ENCODE measurements at places on chromosomes 4 and X.

- no peak for DNase-seq
These were observed 63.6 kb downstream of the SLC7A11 start for GRCh38 chr4:138178566-138178965.

DNA sequence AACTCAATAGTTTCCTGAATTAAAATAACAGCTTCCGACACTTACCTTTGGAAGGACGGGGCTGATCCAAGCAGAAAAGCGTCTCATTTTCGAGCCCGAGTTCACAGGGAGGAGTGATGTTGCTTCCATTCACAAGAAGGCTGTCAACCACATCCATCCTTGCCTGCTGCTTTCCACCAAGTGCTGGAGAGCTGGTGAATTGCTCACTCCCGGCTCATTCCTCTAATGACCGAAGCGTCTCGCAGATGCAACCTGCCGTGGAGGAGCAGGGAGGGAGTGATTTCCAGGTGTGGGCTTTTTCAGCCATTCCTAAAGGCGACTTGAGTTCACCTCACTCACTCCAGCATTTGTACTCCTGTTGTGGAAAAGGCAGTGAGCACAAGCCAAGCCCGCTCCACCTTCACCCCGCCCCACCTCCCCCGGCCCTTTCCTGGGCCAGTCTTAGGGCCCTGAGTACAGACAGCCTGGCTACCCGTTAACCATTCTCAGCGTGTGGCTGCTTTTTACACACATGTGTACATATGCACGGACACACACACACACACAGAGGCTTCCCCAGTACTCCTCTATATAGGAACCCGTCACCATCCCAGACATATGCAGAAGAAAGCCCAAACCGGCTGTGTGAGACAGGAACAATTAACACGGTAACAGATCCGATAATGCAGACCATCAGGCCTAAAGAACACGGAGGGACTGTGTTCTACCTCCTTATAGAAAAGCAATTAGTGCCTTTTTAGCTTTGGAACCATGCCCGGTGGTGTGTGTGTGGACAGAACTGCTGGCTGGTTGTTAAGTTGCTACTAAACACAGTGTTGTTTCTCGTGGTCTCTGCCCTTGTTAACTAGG lies at the start of gene CCKAR:
Gene CCKAR, minus strand, starts transcription at position 374 of the 849 bp plus-strand sequence. Its CDS starts 217 bp downstream, at position 157.
- DNase-seq: no peak

- no peak for DNase-seq
These were observed 489.4 kb downstream of the TECRL start for GRCh38 chr4:63919636-63920365.

DNA sequence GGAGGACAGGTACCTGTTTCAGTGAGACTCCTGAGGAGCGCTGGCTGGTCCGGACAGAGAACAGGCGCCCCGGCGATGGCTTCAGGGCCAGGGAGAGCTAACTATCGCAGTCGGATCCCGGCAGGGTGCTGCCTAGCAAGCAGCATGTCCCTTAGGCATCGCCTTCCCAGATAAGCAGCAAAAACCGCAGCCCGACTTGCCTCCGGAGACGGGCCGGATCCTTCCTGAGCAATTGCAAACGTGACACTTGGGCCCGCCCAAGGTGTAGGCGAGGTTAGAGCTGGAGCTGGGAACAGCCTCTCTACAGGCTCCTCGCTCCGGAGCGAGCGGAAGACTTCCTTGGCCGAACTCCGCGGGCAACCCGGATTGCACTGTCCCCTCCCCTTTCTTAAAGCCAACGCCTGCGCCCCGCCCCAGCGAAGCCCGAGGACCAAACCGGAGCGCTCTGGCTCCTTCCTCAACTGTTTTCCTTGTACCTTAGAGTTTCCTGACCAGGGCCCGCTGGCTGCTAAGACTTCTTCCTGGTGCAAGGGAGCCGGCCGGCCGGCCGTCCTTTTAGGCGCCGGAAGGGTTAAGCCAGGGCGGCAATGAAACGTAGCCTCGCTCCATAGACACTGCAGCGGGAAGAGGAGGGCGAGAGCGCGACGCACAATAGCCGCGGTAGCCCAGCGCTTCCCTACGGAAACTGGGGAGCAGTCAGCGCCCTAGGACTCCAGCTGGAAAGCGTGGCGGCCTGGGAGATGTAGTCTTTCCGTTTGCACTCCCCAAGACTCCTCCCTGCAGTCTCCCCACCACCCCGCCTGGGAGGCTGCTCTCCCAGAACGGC lies at the start of gene OPHN1:
Gene OPHN1, minus strand, starts transcription at position 341 of the 826 bp plus-strand sequence. CDS start 475 bp downstream, outside the sequence.
- peak; percentile 80 for DNase-seq

DNA sequence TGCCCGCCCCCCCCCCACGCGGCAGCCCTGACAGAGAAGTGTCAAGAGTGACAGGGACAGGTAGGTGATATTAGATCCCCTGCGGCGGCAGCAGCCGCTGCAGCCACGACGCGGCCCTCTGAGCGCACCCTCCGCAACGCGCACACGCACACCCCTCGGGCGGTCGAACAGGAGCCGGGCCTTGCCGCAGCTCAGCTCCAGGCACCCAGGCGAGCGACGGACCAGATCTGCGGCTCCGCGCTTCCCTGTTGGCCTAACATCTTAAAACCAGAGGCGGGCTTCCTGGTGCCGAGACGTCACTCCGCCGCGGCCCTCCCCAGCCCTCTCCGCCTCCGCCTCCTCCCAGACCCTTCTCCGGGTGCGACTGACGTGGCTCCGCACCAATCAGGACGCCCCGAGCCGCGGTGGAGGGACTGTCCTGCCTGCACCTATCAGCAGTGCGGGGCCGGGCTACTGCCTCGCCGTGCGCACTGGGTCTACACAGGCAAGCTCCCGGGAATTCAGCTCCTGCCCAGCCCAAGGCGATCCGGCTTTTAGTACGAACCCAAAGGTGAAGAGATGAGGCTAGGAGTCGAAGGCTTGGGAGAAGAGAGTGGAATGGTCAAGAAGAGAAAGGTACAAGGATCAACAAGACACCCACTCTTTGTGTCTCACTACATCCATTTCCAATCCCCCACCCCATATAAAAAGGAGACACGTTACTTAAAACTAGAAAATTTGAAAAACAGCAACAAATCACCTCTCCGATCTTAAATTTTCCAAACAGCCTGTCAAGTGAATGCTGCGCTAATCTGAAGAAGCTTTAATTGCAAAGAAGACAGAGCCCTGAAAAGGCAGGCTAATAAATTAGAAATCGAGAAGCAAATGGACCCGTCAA lies at the start of gene PITX2:
Gene PITX2, minus strand, starts transcription at position 237 of the 877 bp plus-strand sequence. CDS start 617 bp downstream, outside the sequence.
- peak; percentile 86 for DNase-seq

DNA sequence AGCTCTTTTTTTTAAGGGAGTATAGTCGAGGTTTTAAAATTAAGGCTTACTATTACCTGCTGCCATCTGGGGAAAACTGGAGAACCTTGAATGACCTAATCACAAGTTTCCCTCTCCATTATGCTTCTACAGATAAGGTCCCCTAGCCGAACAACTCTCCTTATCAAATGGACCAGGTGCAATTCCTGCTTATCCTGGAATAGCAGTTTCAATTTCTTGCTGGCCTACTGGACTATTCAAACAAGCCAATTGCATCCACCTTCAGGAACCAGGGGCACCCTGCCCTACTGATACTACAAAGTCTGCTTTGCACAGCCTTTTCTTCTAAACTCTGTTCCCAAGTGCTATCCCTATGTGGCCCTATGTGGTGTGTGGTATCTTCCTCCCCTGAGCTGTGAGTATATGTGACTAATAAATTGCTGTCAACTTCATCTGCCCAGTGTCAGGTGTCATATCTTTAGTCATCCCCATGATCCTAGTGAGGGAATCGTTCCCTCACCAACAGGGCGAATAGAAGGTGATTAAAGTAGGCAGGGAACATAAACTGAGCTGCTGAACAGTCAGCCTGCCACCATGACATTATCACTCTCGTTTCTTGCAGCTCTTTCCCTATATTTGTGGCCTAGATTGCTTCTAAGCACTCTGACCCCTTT lies 128.5 kb downstream of the ATG4A start:
- DNase-seq: peak; percentile 4

- DNase-seq: peak; percentile 18
These were observed 184.3 kb downstream of the NAA11 start for GRCh38 chr4:79141530-79141929.

- peak; percentile 67 for DNase-seq
These were observed 41.8 kb downstream of the SULT1B1 start for GRCh38 chr4:69718396-69719271.

GRCh38 chr4:124429746-124430250 lies 282.7 kb downstream of the ANKRD50 start:
- DNase-seq: no peak

GRCh38 chr4:172489861-172490260 lies 676.7 kb downstream of the GALNTL6 start:
- DNase-seq: no peak

DNA sequence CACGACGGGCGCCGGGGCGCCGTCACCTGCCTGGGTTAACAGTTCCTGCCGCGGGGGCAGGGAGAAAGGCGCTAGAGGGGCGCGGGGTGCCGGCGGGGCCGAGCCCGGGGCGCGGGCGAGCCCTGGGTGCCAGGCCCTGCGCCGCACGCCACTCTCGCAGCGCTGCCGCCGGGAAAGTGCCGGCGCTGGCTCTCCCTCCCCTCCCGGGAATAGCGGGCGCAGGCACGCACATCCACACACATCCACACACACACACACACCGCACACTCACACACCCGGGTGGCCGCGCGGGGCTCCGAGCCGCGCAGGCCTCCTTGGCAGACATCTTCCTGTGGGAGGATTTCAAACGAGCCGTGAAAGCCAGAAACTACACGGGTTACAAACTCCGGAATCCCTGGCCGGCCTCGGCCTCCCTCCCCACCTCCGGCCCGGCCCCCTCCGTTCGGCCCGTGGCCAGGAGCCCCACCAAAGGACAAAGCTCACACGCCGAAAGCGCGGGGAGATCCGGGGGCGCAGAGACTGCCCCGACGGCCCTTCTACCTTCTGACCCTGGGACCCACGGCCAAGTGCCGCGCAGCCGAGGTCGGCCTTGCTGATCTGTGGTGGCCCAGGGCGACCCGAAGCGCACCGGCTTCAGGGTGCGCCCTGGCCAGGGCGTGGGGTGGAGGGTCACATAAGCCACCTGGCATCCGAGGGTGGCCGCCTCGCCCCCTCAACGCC lies 92.3 kb downstream of the BCOR start:
- DNase-seq: no peak

GRCh38 chrX:44947995-44948394 lies 75.0 kb downstream of the KDM6A start:
- DNase-seq: no peak

DNA sequence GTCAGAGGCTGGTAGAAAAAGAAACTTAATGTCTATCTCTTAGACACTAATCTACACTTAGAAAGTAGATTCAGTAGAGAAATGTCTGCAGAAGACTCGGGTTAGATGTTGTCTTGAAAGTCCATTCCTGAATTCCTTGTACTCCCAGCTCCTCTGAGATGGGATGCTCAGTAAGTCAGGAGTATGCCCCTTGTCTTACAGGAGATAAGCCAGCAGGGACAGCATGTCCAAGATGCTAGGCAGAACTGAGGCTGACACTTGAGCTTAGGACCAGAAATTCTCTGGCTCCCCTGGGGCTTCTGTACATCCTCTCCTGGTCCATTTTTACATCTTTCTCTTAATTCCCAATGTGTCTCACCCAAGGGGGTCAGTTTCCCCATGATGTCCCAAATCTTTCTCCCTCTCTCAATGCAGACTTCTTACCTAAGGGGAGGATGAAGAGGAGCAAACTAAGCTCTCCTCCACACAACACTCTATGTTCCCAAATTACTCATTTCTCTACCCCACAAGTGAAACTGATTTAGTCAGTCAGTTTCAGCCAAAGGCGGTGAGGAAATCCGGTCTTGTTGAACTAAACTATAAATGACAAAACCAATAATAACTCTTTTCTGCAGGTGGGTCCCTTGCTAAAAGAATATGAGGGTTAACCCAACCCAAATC lies 558.2 kb upstream of the DIPK2B start:
- peak; percentile 53 for DNase-seq

DNA sequence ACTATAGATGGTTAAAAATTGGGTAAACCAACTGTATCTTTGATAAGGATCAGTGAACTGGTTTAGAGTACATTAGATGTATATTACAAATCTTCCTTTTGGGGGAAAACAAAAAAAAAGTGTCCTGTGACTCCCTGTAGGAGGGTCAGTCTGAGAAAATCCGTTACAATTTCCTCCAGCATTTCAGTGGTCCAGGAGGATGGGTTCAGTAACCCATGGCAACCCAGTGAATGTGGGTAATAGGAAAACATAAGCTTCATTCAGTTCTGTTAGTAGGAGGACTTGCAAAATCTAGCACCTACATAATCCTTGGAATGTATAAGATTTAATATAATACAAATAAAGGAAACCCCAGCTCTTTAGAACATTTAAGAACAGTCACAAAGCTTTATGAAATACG lies 16.2 kb downstream of the STOX2 start:
- DNase-seq: no peak

GRCh38 chr4:2413821-2414610 lies 4.4 kb downstream of the ZFYVE28 start:
- DNase-seq: no peak

DNA sequence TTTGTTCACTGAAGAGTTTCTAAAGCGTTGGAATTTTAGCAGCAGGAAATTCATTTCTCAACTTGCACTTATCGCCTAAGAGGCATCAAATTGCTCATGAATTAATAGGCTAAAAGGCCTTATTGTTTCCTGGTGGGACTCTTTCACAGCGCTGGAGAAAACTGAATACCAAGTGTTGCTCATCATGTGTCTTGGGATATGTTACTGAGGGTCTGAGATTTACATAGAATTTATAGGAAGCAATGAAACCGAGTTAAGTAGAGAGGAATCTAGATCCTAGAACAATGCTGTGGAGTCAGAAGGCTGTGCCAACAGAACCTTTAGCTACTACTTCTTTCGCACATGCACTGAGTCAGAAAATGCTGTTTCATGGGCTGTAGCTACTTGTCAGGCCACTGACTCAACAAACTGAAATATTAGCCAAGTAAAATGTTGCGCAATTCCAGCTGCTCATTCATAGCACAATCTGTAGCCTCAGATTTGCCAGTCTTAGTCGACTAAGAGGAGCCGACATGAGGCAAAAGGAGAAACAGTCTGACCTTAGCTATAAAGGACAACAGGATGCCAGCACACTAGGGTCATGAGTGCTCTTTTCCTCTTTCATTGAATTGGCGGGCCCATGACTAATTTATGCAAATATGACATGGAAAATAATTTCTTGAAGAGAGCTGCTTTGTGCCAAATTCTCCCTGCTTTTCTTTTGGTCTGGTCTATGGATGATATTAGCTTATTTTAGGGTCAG lies 35.9 kb upstream of the CXCL8 start:
- peak; percentile 97 for DNase-seq

DNA sequence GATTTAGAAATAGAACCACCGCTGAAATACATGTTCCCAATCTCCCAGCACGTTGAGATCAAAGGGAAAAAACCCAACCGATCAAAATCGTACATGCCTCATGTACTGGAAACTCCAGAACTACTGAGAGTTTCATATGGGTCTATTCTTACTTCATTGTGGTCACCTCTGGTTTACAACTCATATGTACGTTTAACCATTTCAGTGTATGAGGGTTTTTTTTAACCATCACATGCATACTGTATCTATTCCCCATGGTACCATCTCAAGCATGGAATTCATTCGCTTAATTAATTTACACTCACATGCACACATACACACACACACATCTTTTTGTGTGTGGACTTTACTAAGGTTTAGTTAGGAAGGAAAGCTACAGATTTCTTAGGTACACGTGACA lies 46.0 kb upstream of the CLNK start:
- no peak for DNase-seq

- DNase-seq: no peak
These were observed 11.8 kb upstream of the MAN2B2 start for GRCh38 chr4:6562931-6563901.

GRCh38 chr4:15234856-15235126 lies 193.0 kb upstream of the C1QTNF7 start:
- no peak for DNase-seq

- DNase-seq: peak; percentile 20
These were observed 182.7 kb downstream of the KIT start for GRCh38 chr4:54840430-54840829.
